ENCODE measurements at places on chromosomes 12 and 14. TPM values are rescaled to one million over a fixed set of nuclear protein-coding genes. Genes with fewer than 3 reads are reported as not detected.

- peak; percentile 46 for DNase-seq
These were observed 115.4 kb downstream of the KLHL28 start for GRCh38 chr14:44846232-44846824.

Gene RFLNA
- 4.5 TPM for polyA plus RNA-seq

Gene SLCO1B1
- polyA plus RNA-seq: not detected

- DNase-seq: peak; percentile 26
These were observed 172.5 kb downstream of the GXYLT1 start for GRCh38 chr12:41972196-41972595.

DNA sequence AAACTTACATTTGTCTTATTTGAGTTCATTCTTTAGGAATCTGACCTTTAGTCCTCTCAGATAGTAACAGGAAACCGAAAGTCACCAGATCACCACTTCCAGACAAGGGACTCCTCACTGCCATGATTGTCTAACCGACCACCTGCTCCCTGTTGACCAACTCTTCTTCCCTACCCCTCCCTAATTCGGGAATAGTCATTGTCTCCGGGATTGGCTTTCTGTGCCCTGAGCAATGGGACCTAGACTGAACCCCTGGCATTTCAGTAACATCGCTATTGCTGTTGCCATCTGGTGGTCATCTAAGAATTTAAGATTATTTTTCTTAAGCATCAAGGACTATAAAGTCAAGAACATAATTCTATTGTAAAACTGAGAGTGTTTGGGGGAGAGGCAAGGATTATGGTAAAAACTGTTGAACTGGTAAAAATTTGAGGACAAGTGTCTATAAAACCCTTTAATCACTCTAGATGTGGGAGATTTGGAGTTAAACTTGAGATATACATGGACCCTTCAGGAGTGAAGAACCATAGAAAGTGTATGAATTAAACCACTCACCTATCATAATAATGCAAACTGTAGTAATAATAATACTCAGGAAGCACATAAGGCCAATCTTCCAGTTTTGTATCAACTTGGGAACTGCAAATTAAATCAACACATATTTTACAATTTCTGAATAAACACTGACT is 6.3 kb downstream of the CLEC2A start:
- DNase-seq: peak; percentile 9

DNA sequence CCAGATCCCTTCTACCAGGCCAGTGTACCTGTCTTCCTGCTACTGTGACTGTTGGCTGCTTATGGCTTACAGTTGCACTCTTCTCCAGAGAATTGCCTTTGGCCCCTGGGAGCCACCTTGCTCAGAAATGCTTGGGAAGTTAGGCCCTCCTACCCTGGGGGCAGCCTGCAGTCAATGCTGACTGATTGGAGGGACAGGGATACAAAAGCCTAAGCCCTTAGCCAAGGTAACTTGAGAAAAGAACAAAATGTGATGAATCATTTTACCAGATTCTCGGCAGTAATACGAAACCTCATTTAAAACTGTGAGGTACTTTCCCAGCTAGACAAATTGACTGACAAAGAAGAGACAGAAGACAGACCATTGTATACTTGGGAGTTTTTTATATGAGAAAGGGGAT is 47.3 kb downstream of the PTCSC3 start:
- DNase-seq: no peak

DNA sequence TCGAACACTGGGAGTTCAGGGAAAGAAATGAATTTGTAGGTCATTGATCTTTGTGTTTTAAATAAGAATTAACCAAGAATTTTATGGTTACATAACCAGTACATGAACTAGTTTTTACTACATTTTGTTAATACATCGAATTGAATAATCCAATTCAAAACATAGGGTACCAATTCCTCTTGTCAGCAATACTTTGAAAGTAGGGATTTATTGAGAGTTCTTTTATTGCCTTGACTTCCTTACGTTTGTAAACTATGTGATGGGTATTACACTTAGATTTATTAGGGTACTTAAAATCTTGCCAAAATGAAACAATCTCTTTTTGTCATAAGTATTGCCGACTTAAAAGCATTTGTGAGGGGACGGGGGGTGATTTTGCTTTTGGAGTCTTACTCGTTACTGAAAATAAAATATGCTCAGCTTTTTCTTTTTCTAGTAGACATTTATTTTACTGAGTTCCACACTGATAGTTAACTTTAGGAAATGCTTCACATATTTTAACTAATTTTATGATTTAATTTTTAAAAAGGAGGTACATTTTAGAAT is 22.4 kb downstream of the SOCS2 start:
- DNase-seq: no peak

GRCh38 chr12:122635471-122635870 is 67.7 kb downstream of the HCAR2 start:
- DNase-seq: no peak

Gene KLHL33
- 0.24 TPM for polyA plus RNA-seq

Gene BCL2L14
- polyA plus RNA-seq: 0.40 TPM

Gene BIN2
- polyA plus RNA-seq: 6.2 TPM

DNA sequence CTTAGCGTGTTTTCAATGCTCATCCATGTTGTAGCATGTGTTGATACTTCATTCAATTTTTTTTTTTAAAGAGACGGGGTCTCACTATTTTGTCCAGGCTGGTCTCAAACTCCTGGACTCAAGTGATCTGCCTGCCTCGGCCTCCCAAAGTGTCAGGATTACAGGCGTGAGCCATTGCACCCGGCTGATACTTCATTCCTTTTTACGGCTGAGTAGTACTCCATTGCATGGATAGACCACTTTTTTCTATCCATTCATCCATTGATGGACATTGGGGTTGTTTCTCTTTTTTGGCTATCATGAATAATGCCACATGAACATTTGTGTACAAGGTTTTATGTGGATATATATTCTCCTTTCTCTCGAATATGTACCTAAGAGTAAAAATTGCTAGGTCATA is 1.2 kb downstream of the P2RX7 start:
- DNase-seq: no peak

DNA sequence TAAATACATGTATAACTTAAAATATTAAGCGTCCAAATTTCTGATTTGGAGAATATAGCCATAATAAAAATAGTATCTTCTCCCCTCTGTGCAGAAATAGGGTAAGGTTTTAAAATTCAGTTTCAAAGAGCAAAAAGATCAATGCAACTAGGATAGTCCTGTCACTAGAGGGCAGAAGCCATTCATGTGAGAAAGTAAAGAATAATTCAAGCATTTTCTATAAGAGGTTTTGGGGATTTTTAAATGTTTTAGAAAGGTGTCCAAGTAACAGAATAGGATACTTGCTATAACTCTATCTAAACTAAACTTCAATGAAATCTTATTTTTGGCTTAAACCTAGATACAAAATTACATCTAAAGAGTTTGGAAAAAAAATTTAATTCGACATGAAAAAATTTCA is 50.3 kb downstream of the ADAMTS20 start:
- DNase-seq: no peak

DNA sequence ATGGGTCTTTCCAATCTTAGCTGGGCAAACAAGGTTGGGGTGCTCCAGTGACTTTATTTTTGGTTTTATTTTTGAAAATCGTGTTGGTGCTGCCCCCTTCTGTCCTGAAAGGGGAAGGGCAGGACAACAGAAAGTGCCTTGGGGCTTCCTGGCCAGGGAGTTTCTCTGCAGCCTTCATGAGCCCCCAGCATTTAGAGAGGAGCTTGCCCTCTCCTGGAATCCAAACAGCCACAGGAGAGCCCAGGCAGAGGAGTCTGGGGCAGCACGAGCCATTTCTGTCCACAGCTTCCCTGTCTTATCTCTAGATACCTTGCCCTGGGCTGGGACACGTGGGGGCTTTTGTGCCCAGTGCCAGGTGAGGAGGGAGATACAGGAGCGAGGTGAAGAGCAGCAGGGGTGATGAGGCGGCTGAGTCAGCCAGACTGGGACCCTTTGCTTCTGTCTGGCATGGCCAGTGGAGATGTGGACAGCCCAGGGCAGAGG is 4.4 kb upstream of the C1RL start:
- no peak for DNase-seq

GRCh38 chr12:67318786-67319185 is 49.6 kb downstream of the CAND1 start:
- DNase-seq: no peak

DNA sequence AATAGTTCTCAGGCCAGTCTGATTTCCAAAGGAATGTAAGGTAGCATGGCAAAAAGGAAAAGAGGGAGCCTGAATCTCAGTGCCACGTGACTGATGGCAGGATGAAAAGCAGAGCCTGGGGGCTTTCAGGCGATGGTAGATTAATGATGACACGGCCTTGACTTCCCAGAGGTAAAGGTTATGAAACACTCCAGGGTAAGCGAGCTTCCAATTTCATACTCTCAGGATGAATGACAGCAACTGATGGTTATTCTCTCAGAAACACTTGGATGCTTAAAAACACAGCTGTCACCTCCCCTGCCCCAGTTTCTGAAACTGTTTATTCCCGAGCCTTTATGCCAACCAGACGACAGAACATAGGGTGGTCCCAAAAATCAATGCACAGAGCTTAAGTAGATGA is 28.8 kb downstream of the GDF11 start:
- no peak for DNase-seq

GRCh38 chr12:108386709-108387360 is 47.7 kb upstream of the CMKLR1 start:
- no peak for DNase-seq

Gene PPP1R36
- polyA plus RNA-seq: 0.66 TPM

- DNase-seq: no peak
These were observed 391.8 kb upstream of the DCN start for GRCh38 chr12:91574391-91574790.

Gene SIRT4
- polyA plus RNA-seq: 2.9 TPM

Gene C1RL
- 66.7 TPM for polyA plus RNA-seq

Gene GALNT9
- polyA plus RNA-seq: 2.7 TPM
